ENCODE measurements at places on chromosomes 11 and 22. TPM values are rescaled to one million over a fixed set of nuclear protein-coding genes. Genes with fewer than 3 reads are reported as not detected.

Gene SCGB2A2
- not detected for total RNA-seq

Gene UBQLN3
- total RNA-seq = not detected

Gene OR52A1
- total RNA-seq = not detected

Gene LINC01488
- total RNA-seq = not detected

Gene SYT7
- not detected for total RNA-seq

Gene MYBPC3
- not detected for total RNA-seq

Gene PRODH
- total RNA-seq = not detected

Gene CDHR5
- not detected for total RNA-seq

Gene OR51B5
- total RNA-seq = 0.54 TPM

Measured in IMR-90 (cell line).